D341Med (cell line): ENCODE measurements at places on chromosomes 5 and 9.

DNA sequence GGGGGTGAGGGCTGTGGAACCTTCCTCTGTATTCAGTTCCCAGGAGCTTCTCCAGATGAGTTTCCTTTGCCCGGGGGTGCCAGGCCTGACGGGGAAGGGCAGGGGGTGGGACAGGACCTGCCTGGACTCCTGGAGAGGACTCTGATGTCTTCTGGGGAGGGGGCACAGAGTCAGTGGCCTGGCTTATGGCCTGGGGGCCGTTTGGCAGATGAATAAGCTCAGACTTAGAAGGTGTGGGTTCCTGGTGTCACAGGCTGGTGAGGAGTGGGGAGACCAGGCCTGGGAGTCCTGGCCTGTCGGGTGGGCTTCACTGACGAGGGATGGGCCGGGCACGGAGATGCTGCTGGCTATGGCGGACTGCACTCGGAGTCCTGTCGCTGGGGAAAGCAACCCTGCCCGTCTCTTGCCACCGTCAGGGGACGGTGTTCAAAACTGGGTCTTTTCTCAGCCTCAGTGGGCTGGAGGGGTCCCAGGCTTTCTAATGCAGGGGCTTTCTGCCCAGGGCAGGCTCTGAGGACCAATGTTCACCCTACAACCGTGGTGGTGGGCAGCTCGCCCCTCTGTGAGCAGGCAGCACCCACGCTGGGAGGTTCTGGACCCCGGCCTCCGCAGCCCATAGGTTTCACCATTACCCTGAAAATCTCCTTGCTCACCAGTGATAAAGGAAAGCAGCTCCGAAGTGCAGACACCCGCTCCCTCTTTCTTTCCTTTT lies 16.2 kb downstream of the COL5A1 start:
- DNase-seq, result no peak

GRCh38 chr9:120242116-120242811 lies 337.7 kb downstream of the CDK5RAP2 start:
- DNase-seq, result no peak

DNA sequence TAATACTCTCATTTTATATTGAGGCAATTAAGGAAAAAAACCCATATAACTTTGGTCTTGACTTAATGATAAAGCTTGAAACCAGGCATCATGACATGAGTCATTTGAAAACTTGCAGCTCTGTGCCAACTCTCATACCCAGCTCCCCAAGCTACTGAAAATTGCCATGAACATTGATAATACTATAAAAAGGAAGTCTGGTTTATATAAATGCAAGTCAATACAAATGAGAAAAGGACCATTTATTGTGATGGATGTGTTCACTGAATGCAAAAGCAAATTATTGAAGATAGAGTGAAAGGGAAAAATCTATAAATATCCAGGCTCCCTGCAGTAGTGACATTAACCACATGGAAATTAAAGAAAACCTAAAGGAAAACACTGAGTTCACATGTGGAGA lies 116.3 kb downstream of the DEPDC1B start:
- no peak for DNase-seq

DNA sequence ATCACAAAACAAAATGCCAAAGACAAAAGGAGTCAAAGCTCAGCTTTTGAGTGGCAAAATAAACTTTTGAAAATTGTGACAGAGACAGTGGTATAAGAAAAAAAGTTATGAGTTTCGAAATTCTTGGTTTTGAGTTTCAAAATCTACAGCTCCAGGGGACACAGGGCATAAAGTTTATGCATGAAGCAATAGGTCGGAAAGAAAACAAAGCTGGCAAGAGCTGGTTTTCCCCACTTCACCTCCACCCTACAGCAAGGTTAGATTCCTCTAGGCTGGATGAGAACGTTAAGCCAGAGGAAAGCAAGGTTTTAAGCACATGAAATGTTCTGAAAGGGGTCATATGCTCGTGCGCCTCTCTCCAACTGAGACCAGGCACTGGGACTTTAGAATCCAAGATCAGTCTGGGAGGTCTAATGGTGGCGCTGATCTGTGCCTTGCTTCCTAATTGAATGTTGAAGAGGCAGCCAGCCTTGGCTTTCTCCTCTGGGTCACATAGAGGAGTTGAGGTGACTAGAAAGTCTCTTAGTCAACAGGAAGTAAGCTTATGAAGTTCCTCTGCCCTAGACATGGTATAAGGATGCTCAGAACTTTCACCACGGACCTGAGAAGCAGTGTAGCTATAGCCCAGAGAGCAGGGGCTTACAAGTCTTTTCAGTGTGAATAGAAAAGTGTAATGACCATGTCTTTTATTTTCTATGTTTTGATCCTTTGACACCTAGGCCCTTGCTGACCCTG lies 167.7 kb upstream of the DMAC1 start:
- no peak for DNase-seq

- no peak for DNase-seq
Measured at GRCh38 chr5:23506329-23507236, 826 bp upstream of the PRDM9 start.

- DNase-seq, result no peak
Measured at GRCh38 chr9:115071176-115071575, 46.8 kb downstream of the TNC start.
